ENCODE measurements at places on chromosomes 12 and 14. TPM values are rescaled to one million over a fixed set of nuclear protein-coding genes. Genes with fewer than 3 reads are reported as not detected.

Gene MUCL1
- not detected for polyA plus RNA-seq

DNA sequence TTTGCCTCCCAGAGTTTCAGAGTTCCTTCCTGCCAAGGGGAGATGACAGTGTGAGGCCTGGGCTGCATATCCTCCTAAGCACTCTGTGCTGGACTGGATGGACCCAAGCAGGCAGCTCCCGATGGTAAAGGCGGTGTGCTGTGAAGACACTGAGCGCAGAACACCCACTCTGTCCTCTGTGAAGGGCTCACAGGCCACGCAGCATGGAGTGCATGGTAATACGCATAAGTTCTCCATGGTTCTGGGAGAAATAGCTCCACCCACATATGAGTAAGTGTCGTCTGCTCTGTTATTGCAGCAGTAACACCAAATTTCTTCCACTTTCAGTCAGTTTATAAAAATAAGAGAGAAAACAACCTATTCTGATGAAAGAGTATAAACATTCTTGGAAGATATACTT, 55.8 kb downstream of the TMEM30B start:
- DNase-seq, result no peak

- no peak for DNase-seq
These were observed 75.9 kb upstream of the FBRSL1 start for GRCh38 chr12:132413931-132414588.

DNA sequence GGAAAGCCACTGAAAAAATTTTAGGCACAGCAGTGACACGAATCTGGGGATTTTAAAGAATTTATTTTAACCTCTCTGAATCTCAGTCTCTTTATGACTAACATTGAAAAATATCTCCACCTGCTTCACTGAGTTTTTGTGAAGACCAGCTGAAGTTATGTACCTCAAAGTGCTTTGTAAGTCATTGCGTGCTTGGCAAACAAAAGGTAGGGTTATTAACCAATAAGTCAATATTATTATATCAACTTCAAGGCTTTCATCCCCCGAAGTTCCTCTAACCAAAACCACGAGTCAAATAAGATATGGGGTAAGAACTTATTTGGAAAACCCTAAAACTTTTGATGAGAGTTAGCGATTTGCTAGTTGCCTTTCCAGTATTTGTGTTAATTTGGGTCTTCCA, 62.3 kb downstream of the HSPB8 start:
- DNase-seq, result no peak

Gene C12orf56
- polyA plus RNA-seq, result 0.22 TPM

Gene LRRIQ1
- polyA plus RNA-seq, result 8.6 TPM

Gene CFAP73
- polyA plus RNA-seq, result 6.7 TPM

GRCh38 chr12:132432721-132433577, 57.0 kb upstream of the FBRSL1 start:
- DNase-seq, result peak; percentile 90

DNA sequence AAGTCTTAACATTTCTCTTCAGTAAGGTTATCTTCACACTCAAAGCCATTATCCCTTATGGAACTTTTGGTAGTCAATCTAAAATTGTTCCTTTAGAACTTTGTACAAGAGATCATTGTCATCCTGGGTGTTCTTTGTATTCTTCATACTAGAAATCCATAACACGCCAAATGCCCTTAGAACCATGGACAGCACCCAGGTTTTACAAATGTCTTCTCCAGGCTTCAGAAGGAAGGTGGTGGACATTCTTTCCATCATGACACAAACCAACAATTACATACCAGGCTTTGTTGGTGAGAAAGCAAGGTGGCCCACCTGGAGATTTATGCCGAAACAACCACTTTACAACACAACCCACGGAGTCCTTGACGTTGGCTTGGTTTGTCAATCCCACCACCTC, 365.6 kb upstream of the TBX3 start:
- no peak for DNase-seq

Gene PLXNC1
- 8.1 TPM for polyA plus RNA-seq

GRCh38 chr12:122516544-122517361, 10.0 kb downstream of the RSRC2 start:
- DNase-seq, result no peak

Gene PTPRQ
- polyA plus RNA-seq, result 5.1 TPM

DNA sequence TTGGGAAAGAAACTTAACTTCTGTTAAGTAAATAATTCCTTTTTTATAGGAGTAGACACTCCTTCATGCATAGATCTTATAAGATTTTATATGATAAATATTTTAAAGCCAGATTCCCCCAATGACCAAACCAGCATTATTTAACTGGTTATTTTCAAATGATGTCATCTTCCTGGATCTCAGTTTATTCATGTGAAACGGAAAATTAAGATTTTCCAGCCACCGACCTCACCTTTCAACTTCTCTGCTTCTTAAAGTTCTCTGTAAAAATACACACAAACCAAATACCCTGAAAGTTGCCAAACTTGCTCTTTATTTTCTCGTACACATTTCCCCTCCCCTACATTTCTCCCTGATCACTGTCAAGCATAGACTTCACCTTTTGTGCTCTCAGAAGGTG, 364.2 kb downstream of the GALC start:
- DNase-seq, result no peak

GRCh38 chr12:25585662-25586061, 32.6 kb upstream of the LMNTD1 start:
- DNase-seq, result no peak

Gene KCNH3
- 2.1 TPM for polyA plus RNA-seq

DNA sequence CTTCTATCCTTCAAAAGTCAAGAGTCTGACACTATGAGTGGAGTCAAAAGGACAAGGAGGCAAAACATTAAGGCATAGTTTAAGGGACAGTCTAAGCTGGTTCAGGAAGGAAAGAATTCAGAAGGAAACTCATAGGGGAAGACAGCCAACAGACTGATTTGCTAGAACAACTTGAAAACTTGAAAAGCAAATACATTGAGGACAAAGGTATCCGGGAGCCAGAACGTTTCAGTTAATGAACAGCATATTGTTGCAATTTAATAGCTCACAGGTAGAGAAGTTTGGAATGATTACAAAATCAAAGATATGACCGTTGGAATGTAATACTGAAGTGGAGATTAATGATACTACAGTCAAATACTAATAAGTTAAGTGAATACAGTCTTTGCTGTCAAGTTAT, 312.8 kb upstream of the RPL10L start:
- DNase-seq, result peak; percentile 20

Gene HHIPL1
- polyA plus RNA-seq, result 2.0 TPM

DNA sequence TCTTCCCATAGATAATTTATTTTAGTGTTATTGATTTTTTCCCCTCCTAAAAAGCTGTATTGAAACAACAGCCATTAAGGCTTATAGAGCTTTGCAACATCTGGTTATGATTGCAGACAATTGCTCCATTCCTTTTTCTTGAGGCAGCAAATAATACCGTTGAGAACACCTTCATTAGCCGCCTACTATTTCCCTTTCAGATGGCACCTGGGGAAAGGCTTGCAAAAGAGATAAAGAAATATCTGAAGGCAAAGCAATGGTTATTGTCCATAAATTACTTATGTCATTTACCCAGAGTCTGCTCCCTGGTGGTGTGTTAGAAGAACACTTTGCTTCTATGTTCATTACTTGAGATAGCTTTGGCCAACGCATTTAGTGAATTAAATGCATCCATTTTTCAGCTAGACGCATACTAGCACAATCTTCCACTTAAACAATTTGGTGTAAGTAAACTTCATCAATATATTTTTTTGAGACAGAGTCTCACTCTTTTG, 377.8 kb downstream of the KCNH5 start:
- DNase-seq, result no peak

Gene ZDHHC22
- polyA plus RNA-seq, result 0.06 TPM

Gene DPF3
- 2.4 TPM for polyA plus RNA-seq

- DNase-seq, result no peak
These were observed 87.2 kb downstream of the DAAM1 start for GRCh38 chr14:59275668-59276067.

GRCh38 chr12:62698701-62699101, 232.1 kb downstream of the MON2 start:
- DNase-seq, result no peak

Gene ZFHX2
- polyA plus RNA-seq, result 5.3 TPM

- DNase-seq, result no peak
These were observed 5.5 kb upstream of the GAS2L3 start for GRCh38 chr12:100567945-100568344.

DNA sequence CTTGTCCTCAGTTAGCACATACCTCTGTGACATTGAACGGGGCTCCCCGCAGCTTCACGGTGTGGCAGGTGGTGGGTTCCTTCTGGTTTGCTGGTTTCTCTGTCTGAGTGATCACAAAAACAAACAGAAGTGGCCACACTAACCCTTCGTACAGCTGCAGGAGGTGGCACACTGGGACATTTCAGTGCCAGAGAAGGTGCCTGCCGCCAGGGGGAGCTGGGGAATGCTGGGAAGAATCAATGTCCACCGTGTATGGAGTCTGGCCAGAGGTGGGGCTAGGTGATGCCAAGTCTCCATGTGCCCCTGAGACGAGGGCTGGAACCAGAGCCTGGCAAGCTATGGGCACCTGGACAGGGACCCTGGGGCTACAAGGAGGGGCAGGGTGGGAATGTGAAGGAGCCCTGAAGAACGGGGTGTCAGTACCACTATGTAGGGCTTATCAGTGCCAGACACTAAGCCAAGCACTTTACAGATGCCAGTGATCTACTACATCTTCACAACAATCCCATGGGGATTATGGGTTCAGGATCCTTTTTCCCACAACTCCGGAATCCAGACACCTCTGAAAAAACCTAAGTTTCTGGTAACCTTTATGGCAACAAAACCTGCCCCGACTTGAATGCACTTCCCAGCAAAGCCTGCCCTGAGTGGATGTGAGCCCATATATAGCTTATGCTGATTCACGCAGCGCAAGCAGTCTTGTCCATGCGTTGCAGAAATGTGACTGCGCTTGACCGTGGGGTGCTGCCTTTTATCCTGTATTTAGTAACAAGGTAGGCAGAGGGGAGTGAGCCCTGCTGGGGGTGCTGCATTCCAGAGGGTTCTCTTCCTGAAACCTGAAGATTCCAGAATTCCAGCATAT, 10.8 kb downstream of the RBM19 start:
- DNase-seq, result no peak

DNA sequence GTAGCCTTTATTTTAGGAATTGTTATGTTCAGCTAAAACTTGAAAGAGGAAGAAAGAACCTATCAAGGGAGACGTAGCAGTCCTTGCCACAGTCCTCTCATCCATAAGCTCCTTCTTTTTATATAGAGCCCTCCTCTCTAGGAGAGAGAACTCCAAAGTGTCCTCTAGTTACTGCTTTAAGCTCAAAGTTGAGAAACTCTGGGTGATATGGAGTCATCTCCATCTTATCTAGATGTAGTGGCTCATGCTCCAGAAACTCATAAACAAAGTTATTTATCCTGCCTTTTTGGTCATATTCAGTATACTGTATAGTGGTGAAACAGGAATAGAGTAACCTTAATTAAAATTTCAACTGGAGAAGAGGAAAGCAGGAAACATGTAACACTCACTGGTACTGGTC, 90.4 kb upstream of the ATF7IP start:
- no peak for DNase-seq
